NCI-H446 treated with DMSO at 0.1 percent for 48 hours (cell line): ENCODE measurements at places on chromosomes 2 and 18.

DNA sequence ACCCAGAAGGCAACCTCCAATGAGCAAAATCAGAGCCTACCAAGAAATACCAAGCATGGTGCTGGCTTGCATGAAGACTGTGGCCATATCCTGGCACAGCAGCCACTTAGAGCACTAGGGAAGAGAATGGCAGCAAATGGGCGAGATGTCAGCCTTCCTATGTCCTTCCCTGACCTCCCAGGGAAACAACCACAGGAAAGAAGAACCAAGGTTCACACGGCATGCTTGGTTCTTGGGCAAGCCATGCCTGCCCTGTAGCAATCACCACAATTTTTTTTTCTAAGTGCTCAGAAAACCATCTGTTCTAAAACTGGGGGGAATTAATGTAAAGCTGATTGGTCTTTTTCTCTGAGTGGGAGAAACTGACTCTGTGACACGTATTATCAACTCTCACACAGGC, 27.8 kb downstream of the GALNT14 start:
- no peak for DNase-seq

- DNase-seq, result no peak
These were observed 71.8 kb downstream of the SLC8A1 start for GRCh38 chr2:40380041-40380440.

- DNase-seq, result no peak
These were observed 9.2 kb downstream of the GRP start for GRCh38 chr18:59229191-59229590.

DNA sequence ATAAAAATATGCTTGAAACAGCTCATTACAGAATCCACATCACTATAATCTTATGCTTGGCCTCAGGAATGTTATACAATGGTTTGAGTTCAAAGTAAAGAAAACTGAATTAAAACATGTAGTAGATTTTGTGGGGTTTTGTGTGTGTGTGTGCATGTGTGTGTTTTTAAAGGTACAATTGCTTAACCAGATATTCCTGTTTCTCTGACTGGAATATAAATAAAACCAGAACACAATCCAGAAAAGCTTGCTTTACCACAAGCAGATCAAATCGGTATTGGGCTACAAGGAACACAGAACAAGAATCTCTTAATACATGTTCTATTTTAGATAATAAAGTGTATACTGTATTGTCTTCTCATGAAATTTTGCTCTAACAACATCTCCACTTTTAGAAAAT, 110.0 kb downstream of the TMEM247 start:
- DNase-seq, result no peak

- no peak for DNase-seq
These were observed 186.3 kb downstream of the EN1 start for GRCh38 chr2:118661179-118661578.

- DNase-seq, result no peak
These were observed 468.3 kb upstream of the RAB12 start for GRCh38 chr18:8140841-8141501.

DNA sequence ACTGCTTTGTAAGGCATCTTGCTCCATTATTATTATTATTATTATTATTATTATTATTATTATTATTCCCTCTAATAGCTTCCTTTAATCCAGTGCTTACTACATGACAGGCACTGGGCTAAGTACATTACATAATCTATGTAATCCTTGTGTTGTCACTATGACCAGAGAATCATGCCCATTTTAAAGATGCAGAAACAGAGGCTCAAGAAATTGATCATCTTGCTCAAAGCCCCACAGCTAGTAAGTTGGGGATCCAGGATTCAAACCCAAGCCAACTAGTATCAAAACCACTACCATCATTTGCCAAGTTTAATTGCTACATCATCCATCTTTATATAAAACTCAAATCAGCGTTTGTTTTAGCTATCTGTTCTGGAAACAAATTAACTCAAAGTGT, 594 bp upstream of the NGEF start:
- no peak for DNase-seq

GRCh38 chr2:100010606-100011005, 131.8 kb downstream of the AFF3 start:
- DNase-seq, result no peak

DNA sequence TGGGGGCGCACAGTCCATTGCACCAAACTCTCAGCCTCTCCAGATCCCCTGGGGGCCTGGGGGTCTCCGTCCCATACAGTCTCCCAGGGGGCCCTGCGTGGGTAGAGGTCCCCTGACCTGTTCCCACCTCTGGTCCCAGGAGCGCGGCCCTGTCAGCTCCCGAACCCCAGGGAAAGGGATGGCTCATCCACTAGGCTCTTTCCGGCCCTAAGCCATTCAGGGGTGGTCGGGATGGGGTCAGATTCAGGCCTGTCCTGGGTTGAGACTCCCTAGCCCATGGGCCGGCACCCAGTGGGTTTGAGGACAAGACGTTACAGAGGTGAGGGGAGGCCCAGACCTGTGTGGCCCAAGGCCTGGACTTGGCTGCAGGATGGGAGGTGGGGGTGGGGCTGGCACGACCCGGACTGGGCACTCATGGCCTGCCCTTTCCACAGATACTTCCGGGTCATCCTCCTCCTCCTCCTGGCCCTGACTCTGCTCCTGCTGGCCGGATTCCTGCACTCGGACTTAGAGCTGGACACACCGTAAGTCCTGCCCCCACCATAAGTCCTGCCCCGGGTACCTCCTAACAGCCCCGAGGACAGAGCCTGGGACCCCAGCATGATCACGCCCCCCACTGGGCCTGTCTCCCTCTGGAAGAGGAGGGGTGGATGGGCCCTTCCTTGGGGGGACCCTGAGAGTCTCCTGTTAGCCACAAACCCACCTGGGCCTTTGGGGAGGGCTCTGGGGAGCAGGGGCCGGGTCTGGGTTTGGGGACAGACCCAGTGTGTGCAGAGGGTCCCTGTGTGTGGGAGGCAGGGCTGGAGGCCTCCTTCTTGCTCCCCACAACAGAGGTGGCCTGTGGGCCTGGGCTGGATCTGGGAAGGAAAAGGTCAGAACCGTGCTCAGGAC, 10.1 kb upstream of the NEU4 start:
- no peak for DNase-seq

GRCh38 chr2:206937555-206937954, 1.8 kb upstream of the CPO start:
- DNase-seq, result no peak

- DNase-seq, result no peak
These were observed 976.8 kb downstream of the TMEM182 start for GRCh38 chr2:103738606-103739005.

DNA sequence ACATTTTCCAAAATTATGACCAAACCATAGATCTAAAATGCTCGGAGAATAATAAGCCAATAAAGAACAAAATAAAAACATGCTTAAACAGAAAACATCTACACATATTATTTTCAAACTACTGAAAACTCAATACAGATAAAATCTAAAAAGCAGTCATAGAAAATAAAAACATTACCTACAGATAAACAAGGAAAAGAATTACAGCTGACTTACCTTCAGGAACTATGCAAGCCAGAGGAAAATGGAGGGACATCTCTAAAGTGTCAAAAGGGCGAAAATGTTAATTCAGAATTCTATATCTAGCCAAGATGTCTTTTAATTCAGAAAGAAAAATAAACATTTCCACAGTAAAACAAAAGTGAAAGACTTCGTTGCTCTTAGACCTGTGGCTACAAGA, 112.9 kb upstream of the GYPC start:
- no peak for DNase-seq

DNA sequence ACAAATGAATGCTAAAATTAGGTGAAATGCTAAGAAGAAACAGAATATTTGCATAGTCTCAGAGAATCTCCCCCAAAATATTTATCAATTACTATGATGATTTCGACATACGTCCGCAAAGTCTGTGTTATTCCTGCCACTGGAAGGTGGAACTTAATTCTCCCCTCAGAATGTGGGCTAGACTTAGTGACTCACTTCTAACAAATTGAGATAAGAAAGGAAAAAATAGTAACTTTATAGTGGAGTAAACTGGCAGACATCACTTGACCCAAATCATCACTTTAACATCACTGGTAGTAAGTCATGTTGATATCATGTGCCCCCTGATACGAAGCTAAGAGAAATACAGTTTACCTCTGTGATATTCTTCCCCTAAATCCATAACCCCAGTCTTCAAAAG, 23.5 kb downstream of the HADHB start:
- DNase-seq, result no peak

- DNase-seq, result no peak
These were observed 307.5 kb upstream of the REG3G start for GRCh38 chr2:78718024-78718423.

GRCh38 chr2:203659331-203660049, 46.9 kb upstream of the CD28 start:
- DNase-seq, result no peak

DNA sequence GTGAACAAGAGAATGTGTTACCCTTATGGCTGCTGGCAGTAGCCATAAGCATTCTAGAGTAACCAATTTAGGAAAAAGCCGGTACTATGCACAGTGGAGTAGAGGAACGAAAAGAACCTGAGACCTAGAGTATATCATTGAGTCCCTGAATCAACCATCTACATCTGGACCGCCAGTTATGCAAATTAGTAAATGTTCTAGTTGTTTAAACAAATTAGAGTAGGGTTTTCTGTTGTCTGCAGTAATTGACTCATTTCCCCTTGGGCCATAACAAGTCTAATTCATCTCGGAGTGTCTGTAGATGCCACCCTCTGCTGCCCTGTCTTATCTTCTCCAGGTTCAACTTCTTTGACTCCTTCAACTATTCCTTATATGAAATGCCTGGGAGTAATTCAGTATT, 60.1 kb upstream of the CAPN13 start:
- DNase-seq, result no peak
